Activated effector memory CD4-positive, alpha-beta T cell treated with anti-CD3 and anti-CD28 coated beads, Interleukin-2, amount 50 U/mL, for 16 hours (primary cell): ENCODE measurements at places on chromosomes 4 and X.

DNA sequence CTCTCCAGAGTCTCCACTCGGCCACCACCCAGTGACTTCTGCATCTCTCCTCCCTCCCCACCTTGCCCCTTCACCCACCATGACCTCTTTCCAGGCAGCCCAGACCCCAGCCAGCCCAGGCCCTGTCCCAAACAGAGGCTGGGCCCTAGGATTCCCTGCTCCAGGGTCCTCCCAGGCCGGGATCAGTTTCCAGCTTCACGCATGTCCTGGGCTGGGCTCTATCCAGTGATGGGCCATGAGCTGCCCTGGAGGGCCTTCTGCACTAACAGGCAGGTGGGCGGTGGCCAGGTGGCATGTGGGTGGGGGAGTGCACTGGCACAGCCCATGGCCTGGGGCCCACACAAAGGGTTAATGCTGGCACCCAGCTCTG, 20.4 kb upstream of the ADD1 start:
- DNase-seq: no peak

GRCh38 chr4:122537388-122538135, 81.0 kb upstream of the IL2 start:
- no peak for DNase-seq

GRCh38 chr4:48554606-48555005, 64.6 kb downstream of the ZAR1 start:
- no peak for DNase-seq

GRCh38 chr4:159765382-159765781, 662.5 kb downstream of the RAPGEF2 start:
- DNase-seq: no peak

GRCh38 chr4:48432017-48432416, 51.1 kb upstream of the SLC10A4 start:
- DNase-seq: no peak

GRCh38 chr4:172515266-172515879, 653.2 kb upstream of the GALNT7 start:
- DNase-seq: no peak

DNA sequence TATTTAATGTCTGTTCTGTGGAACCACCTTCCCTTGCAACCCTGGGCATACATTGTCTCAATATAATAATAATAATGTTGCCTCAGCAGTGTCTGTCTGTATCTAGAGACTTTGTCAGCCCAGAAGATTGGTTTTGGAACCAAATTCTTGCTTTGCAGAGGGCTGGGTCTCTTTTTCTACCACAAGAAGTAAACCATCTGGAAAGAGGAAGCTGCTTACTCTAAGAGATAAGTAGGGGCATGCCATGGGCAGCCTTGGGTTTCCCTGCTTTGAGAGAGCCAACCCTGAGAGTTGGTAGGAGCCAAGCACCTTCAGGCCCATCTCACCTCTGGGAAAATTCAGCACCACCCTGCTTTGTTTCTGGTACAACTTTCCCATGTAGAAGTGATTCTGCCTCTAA, 27.0 kb downstream of the TMEM31 start:
- DNase-seq: no peak

DNA sequence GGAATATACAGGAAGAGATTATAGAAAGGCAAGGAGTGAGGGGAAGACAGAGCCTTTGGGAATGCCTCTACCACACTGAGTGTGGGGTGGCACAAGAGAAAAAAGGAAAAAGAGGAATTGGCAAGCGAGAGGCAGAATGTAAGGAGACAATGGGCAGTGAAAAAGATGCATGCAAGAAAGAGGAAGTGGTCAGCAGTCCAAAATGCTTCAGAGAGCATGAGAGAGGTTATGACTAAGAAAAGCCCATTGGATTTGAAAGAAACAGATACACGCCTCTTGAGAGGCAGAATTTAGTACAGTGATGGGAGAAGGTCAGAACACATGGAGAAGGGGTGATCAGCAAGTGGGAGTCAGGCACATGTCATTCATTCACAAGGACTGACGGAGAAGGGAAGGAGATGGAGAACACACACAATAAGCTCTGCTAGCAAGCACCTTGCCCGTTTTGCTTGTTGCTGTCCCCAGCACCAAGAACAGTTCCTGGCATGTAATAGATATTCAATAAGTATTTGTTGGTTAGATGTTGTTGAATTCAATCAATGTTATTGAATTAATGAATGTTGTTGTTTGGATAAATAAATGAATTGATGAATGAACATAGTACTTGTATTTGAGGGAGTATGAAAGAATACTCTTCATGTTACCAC, 6.3 kb downstream of the DCHS2 start:
- DNase-seq: no peak
